GM12865 (cell line): ENCODE measurements at places on chromosomes 4 and X.
A peak's percentile ranks its signal among the peaks of the same experiment; 100 is the strongest.

- no peak for DNase-seq
Measured at GRCh38 chr4:89496851-89497250, 189.3 kb upstream of the GPRIN3 start.

DNA sequence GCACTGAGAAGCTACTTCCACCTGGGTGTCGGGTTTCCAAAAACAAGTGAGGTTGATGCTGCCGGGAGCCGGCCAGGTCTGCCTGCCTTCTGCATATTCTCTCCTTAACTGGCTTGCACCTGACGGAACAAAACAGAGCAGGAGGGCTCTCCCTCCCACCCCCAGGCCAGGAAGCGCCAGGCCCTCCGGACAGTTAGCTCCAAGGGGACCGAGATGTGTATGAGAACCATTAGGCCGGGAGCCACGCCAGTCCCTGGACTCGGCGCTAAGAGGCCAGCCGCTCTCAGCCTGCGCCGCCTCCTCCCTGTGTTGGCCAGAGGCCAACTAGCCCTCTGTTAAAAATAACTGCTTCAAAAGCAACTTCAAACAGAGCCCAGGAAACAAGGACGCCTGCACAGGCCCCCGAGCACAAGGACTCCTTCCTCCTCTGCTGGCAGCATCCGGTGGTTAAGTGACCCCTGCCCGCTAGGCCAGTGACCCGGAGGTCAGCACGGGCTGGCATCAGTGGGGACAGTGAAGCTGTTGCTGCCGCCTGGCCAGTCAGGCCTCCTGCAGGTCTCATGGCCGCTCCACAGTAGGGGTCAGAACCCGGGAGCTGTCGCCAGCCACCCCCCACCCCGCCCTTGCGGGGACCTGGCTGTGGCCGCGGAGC is 107.9 kb downstream of the ABLIM2 start:
- no peak for DNase-seq

DNA sequence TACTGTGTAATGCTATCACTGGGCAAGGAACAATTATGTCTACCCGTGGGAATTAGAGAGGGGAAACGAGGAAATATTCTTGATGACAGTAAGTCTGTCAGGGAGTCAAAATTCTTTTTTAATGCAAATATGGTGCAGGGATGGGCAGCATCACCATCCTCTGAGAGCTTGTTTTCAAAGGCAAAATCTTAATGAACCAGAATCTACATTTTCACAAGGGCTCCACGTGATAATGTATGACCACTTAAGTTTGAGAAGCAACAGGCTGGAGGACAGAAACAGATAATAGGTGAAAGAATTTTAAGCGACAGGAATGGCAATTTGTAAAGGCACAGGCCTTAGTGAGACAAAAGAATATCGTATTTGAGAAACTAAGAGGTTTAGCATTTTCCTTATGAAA is 63.4 kb downstream of the CLOCK start:
- DNase-seq: no peak

DNA sequence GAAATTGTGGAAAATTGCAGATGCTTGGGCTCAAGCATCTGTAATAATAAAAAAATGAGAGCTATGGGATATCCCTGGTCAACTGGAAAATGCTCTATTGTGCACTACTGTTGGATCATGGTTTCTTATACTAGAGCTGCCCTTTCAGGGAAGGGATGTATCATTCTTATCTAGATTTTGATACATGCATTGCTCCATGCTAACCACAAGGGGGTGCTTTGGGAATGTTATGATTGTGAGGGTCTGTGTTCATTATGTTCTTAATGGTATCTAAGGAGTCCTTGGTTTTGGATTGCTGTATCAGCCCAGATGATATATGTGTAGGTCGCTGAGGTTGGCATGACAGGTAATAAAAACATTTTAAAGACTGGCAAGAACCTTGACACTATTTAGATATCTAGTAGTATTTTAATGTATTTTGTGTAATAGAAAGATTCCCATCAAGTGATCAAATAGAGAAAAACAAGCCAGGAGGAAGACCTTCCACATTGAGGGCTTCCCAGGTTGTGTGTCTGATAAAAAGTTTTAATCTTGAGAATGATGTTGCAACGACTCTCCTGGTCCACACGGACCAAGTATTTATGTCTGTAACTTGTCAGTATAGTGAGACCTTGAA is 49.2 kb upstream of the TLR2 start:
- no peak for DNase-seq

- DNase-seq: no peak
Measured at GRCh38 chrX:119518371-119518770, 46.8 kb downstream of the STEEP1 start.

GRCh38 chr4:71713611-71714203 is 70.2 kb downstream of the GC start:
- peak; percentile 34 for DNase-seq

- DNase-seq: peak; percentile 66
Measured at GRCh38 chrX:79081895-79082512, 62.5 kb upstream of the GPR174 start.

- no peak for DNase-seq
Measured at GRCh38 chr4:83731609-83732008, 195.7 kb downstream of the GPAT3 start.

DNA sequence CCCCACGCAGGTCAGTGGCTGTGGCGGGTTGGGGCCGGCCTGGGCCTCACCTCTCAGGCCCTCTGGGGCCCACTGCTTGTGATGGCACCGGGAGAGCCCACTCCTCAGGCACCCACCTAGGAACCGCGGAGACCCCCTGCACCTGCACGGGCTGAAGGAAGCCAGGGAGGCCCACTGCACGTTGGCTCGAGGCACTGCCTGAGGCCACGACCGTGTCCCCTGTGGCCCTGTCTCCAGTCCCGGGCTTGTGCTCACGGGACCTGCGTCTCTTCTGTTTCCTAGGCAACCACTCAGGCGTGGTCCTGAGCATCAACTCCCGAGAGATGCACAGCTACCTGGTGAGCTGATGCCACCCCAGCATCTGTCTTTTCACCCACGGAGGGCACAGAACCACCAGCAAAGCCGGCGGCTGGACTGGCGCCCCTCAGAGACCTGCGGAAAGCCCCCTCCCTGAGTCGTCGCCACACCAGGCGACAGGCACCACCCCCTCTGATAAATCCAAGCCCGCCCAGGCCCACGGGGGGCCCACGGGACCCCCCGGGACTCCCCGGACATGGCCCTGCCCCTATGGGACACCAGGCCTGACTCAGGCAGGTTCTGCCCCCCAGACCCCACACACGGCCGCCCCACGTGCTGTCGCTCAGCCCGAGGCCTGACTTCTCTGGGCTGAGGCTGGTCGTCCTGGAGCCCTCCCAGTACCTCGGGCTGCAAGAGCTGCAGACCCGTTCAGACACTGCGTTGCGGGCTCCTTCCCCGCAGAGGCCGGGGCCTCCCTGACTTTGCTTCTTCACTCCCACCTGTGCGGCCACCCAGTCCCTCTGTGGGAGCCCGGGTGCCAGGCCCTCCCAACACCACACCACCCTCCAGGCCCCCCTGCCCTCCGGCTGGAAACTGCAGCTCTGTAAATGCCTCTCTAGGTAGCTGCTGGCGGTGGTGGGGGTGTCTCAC is 199.5 kb downstream of the AFAP1 start:
- no peak for DNase-seq

DNA sequence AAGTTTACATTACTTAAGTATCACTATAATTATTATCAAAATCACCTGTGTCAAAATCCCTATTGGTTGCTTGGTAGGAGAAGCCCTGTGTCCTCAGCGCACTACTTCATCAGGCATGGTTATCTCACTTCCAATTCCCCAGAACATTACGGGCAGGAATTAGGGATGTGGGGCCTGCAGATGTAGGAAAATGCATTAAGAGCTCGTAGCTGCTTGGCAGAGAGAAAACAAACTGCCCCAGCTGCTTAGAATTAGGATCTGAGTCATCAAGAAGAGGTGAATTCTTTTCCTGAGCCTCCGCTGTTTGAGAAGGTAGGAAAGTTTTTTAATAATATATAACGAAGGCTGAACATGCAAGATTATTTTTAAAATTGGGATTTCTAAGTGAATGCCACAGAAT is 31.1 kb upstream of the CLNK start:
- DNase-seq: no peak

DNA sequence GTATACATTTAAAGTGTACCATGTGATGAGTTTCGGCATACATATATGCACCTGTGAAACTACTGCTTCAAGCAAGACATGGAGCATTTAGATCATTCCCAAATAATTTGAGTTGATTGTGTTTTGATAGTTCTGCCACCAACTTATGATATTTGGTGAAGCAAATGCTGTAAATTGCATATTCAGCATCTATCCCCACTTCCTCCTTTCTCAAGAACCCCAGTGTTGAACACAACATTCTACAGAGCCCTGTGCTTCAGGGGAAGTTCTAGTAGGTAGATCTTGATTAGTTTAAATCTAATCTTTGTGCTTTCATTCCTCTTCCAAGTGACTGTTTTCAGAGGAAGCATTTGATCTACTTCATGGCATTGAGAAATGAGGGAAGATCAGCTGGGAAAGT is 5.4 kb upstream of the SHROOM3 start:
- DNase-seq: no peak

DNA sequence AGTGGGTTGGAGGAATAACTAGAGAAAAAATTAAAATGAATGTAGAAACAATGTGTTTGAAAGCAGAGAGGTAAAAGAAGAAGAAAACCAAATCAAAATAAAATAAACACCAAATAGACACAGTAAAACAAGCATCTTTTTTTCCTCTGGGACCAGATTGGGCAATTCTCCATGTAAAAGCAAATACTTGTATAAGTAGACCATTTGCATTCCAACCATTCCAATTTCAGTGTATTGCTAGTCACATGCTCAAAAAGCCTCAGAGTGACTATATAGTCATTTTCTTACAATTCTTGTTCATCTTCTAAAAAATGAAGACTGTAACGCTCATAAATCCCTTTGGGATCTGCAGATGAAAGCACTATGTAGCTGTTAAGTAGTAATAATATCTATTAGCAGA is 969.5 kb downstream of the PCDH18 start:
- no peak for DNase-seq

DNA sequence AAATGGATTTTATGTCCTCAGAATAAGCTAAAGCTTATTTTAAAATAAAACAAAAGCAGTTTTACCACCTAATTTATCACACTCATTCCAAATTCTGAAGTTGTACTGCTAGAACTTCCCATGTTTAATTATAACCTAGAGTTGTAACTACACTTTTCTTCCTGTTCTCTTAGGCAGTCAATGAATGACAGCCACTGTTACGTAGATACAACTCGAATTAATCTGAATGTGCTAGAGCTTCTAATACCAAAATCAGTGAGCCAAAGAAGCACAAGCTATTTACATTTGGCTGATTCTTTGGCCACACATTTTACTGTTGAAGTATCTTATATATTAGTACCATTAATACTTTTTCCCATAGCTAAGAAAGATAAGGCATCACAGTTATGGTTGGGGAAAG is 99.0 kb upstream of the FTHL17 start:
- DNase-seq: no peak

GRCh38 chrX:68163441-68163840 is 269.9 kb downstream of the OPHN1 start:
- no peak for DNase-seq

DNA sequence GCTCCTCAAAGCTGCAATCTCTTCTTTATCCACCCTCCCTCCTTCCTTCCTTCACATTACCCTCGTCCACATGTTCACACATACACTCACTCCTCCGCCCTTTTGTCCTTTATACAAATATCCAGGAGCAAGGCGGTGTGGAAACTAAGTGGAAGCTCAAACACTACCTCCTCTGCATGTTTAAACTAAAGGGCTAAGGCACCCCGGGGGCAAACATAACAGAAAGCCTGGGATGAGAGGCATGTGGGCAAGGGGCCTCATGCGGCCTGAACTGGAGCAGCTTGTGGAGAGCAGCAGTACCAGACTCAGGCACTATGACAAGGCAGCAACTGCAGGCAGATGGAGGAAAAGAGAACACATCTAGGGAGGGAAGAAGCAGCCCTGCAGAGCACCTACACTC is 9.5 kb downstream of the MAB21L2 start:
- DNase-seq: no peak

- DNase-seq: no peak
Measured at GRCh38 chr4:63919636-63920365, 489.4 kb downstream of the TECRL start.

DNA sequence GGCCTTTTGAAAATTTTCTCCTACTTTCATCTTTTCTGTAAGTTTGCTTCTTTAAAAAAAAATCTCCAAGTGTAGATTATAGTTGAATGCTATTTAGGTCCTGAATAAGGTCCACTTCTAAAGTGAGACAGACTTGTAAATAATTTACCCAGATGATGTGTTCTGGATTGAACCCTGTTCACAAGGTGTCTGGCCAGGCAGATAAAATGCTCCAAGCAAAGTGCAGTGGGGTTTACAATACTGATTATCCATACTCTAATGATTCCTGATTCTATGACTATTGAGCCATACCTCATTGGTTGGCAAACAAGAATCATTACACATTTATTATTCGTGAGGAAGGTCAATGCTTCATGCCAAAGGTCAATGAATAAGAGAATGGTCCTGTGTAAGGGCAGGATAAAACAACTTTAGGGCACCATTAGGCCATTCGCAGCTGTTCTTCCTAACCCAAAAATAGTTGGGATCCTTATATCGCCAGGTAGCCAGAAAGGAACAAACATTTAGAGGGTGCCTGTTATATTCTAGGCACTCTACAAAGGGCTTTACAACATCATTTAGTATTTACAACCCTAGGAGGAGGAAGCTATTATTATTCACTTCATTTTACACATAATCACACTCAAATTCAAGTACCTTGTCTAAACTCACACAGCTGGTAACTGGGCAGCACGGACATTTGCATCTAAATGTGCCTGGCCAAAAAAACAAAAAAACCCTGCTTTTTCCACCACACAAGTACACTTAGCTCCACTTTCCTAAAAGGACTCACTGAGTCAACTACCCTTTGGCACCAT is 18.6 kb upstream of the SAT1 start:
- DNase-seq: no peak

- no peak for DNase-seq
Measured at GRCh38 chr4:153271820-153272219, 67.6 kb downstream of the TRIM2 start.

GRCh38 chr4:773214-773613 is 52.7 kb downstream of the CPLX1 start:
- no peak for DNase-seq

GRCh38 chr4:55801498-55801897 is 18.1 kb upstream of the EXOC1L start:
- DNase-seq: no peak

GRCh38 chr4:165489786-165490185 is 111.0 kb downstream of the CPE start:
- no peak for DNase-seq

DNA sequence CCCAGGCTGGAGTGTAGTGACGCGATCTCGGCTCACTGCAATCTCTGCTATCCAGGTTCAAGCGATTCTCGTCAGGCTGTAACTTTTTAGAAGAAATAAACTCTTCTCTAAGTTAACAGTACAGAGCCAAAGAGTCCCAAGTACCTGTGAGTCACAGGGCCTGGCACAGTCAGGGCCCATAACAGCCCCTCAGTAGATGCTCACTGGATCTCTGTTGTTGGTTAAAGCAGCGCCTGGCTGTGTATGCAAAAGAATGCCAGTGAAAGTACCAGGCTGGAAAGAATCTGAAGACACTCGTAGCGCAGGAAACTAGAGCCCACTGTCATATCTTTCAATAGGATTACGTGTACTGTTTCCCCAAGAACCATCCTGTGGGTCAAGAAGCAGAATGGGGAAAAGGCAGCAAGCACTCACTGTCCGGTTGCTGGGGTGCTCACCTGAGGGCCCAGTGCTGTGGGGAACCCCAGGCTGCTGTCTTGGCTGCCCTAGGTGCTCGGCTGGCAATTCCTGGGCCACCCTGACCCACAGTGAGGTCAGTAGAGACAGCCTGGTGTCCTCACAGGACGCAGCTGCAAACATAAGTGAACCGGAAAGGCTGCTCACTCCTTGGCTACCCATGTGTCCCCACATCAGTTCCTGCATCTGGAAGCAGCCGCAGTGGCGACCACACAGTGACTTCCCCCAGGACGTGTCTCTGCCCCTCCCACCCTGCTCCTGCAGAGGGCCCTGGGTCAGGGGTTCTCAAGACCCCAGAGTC is 3.1 kb upstream of the SLBP start:
- peak; percentile 74 for DNase-seq
